Suprapubic skin (tissue), 4 donors: ENCODE measurements at places on chromosomes 2 and 18. TPM values are rescaled to one million over a fixed set of nuclear protein-coding genes. Genes with fewer than 3 reads are reported as not detected.

DNA sequence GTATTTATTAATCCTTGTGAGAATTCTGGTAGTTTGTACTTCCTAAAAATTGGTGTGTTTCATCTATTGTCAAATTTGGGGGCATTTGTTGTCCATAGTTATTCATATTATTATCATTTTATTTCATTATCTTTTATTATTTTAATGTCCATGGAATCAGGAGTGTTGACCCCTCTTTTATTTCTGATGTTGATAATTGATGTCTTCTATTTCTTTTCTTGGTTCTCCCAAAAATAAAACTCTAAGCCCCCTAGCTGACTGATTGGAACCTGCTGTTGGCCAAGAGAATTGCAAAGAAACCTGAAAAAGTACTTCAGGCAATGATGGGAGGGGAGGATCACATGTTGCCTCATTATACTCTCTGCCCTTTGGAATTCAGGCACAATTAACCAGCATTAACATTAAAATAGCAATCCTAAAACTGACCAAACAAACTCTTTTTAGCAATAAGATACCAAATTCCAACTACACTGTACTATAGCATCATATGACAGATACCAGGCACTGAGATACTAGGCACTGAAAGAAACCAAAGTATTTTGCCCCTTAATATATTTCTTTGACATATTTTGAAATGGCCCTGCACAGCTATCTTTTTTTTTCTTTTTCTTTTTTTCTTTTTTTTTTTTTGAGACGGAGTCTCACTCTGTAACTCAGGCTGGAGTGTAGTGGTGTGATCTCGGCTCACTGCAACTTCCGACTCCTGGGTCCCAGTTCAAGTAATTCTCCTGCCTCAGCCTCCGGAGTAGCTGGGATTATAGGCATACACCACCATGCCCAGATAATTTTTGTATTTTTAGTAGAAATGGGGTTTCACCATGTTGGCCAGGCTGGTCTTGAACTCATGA is 1097.2 kb upstream of the CNTNAP5 start:
- no peak for DNase-seq

GRCh38 chr2:173669888-173670287 is 295.3 kb downstream of the SP3 start:
- DNase-seq, result no peak

Gene SLC5A7
- not detected for total RNA-seq

DNA sequence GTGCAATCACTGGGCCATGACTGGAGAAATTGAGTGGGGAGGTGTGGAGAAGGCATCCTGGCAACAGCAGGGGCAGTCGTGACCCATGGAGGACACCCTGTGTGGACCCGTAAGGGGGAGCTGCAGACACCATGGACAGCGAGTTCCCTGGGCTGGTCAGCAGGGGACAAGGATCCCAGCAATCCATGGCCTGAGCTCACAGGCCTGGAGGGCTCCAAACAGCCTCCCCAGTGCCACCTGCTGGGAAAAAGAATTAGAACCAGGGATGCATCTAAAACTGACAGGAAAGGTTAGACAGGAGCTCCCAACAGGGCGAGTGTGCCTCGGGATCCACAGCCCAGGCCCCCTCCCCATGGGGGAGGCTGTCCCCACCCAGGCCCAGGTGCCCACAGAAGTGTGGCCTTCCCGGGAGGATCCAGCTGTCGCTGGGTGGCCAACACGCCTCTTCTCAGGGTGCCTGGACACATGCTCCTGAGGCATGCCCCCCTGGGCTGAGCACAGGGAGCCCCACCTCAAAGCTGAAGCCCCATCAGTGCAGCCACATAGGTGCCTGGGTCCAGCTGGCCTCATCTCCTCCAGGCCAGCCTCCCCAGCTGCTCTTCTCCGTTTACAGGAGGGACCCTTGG is 20.5 kb upstream of the KIF1A start:
- DNase-seq, result no peak

- no peak for DNase-seq
Measured at GRCh38 chr2:14285812-14286211, 346.7 kb upstream of the LRATD1 start.

Gene COL4A4
- 0.23 TPM for total RNA-seq

GRCh38 chr2:209534228-209534627 is 110.4 kb downstream of the MAP2 start:
- DNase-seq, result no peak

Gene CRACDL
- 11.6 TPM for total RNA-seq

- DNase-seq, result no peak
Measured at GRCh38 chr2:176457481-176457880, 188.2 kb downstream of the MTX2 start.

GRCh38 chr2:128108166-128108565 is 17.2 kb downstream of the UGGT1 start:
- no peak for DNase-seq

DNA sequence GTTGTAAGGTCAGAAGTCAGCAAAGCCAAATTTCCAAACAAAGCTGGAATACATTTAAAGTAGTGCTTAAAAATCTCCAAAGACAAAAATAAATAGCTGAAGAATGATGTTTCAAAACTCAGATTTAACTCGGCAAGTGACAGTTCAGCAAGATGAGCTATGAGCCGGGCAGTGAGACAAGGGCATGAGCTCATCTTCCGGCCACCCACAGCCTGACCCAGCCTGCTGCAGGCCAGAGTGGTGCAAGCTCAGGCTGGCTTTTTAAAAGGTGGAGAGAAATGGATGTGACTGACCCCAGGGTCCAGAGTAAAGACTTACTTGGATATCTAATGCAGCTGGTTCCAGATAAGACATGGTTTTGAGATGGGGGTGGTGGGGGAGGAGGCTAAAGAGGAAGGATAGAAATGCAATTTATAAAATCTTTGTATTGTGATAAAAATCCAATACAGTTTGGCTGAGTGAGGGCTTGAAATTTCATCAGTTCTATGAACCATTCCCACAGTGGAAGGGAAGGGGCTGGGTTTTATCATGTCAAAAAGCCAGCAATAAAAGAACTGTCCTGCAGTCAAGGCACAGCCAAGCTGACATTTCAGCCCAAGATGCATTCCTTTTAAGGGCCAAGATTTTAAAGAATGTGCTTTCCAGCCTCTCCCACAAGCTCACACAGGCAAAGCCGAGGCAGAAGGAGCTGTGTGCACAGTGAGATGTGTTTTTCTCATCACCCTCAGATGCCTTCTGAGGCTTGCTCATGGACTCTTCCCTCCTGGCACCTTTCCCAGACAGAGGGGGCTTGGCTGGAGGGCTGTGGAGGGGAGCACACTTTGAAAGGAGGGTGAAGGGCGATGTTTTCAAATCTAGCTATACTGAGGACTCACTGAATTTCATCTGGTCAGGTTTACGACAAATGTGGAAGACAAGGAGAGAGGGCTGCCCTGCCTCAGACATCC is 97.9 kb upstream of the KLHL29 start:
- DNase-seq, result no peak
